NCI-H748 treated with DMSO at 0.1 percent for 48 hours (cell line): ENCODE measurements at places on chromosomes 1 and 21.

GRCh38 chr1:167442142-167442848, 76.0 kb downstream of the CD247 start:
- DNase-seq = peak; percentile 61

GRCh38 chr1:27496604-27497155, 6.7 kb upstream of the WASF2 start:
- no peak for DNase-seq

DNA sequence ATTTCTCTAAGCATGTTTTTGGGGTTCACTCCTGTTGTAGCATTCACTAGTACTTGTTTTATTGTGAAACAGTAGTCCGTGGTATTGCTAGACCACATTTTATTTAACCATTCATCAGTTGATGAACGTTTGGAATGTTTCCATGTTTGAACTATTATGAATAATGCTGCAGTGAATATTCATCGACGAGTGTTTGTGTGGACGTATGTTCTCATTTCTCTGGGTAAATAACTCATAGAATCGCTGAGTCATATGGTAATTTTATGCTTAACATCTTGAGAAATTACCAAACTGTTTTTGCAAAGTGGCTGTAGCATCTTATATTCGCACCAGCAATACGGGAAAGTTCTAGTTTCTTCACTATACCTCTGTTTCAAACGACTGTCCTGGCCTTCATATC, 28.0 kb upstream of the KAZN start:
- DNase-seq = no peak

- no peak for DNase-seq
These were observed 5.2 kb downstream of the IL6R start for GRCh38 chr1:154410185-154410827.

DNA sequence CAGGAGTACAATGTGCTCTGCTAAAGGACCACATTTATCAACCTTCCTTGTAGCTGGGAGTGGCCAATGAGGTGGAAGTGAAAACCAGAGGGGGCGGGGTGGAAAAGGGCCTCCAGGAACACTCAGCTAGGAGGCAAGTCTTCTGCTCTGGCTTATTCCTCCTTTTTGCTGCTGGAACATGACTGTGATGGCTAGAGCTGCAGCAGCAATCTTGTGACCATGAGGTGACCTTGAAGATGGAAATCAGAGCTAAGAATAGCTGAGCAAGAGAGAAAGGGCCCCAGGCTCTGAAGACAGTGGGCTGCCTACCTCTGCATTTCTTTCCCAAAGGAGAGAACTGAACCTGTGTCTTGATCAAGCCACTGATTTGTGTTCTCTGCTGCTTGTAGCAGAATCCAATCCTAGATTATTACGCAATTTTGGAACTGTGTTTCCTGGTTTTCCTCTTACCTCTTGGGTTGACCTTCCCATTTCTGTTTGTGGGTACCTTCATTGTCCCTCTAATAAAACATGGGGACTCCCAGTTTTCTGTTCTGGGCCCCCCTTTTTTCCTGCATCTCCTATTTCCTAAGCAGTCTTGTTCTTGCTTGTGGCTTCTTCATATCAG, 36.4 kb upstream of the WNT4 start:
- no peak for DNase-seq

GRCh38 chr21:36689324-36689723, 9.6 kb upstream of the SIM2 start:
- no peak for DNase-seq

DNA sequence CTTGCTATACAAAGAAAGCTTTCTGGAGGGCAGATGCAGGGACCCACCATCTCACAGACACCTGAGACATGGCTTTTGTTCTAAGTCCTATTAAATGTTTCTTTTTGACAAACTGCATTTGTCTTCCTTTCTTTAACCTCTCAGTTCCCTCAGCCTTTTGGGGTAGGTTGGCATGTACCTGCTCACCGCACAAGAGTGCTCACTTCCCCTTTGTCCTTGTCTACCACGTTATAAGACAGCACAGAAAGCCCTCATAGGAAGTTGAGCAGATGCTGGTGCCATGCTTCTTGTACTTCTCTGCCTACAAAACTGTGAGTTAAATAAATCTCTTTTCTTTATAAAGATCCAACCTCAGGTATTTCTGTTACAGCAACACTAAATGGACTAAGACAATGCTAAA, 31.9 kb upstream of the RGS21 start:
- DNase-seq = no peak

DNA sequence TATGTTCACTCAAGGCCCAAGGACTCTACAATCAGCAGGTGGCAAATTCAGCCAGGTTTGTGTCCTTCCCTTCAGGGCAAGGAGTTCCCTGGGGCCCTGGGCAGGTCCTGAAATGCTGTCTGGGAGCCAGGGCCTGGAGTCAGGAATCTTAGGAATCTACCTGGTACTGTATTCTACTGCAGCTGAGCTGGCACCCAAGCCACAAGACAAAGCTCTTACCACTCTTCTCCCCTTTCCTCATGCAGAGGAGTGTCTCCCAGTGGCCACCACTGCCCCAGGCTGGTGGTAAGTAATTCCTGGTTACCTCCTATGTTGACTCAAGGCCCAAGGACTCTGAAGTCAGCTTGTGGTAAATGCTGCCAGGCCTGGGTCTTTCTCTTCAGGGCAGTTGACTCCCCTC, 153.4 kb downstream of the NRIP1 start:
- no peak for DNase-seq

GRCh38 chr1:226436855-226437491, 29.1 kb upstream of the PARP1 start:
- DNase-seq = no peak

- DNase-seq = no peak
These were observed 684 bp downstream of the IFI16 start for GRCh38 chr1:159010391-159010790.

DNA sequence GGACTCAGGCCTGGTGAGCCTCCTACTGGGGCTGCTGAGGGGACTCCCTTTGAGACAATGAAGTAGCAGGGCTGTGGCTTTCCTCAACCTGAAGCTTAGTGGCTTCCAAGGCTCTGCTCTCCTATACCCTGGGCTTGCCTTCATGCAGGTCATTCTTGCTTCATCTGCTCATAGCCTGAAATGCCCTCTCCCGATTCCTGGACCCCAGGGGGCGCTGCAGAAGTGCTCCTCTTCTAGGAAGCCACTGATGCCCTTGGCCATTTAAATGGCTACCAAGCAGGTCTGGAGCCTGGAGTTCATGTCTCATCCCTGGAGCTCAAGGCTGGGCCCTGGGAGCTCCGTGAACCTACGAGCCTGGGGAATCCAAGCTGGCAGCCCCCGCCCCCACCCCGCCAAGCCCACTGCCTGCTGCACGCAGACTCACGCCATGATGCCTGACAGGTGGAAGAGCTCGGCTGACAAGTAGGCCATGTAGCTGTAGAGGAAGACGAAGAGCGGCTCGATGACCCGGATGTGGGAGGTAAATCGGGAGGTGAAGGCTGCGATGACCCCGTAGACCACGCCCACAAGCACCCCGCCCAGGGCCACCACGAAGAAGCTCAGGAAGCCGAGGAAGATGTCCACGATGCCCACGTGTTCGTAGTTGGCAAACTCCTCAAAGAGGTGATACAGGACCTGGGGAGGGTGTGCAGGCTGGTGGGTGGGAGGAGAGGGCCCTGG, 45.7 kb downstream of the SLC9A1 start:
- no peak for DNase-seq

- no peak for DNase-seq
These were observed 53.6 kb downstream of the MAB21L3 start for GRCh38 chr1:116164604-116165368.

GRCh38 chr1:33296082-33296458, 24.8 kb downstream of the A3GALT2 start:
- no peak for DNase-seq

- no peak for DNase-seq
These were observed 28.7 kb upstream of the FASLG start for GRCh38 chr1:172630056-172630818.

DNA sequence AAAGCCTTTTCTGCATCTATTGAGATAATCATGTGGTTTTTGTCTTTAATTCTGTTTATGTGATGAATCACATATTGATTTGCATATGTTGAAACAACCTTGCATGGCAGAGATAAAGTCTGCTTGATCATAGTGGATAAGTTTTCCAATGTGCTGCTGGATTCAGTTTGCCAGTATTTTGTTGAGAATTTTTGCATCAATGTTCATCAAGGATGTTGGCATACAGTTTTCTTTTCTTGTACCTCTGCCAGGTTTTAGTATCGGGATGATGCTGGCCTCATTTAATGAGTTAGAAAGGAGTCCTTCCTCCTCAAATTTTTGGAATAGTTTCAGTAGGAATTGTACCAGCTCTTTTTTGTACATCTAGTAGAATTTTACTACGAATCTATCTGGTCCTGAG, 55.0 kb downstream of the COL24A1 start:
- DNase-seq = no peak

DNA sequence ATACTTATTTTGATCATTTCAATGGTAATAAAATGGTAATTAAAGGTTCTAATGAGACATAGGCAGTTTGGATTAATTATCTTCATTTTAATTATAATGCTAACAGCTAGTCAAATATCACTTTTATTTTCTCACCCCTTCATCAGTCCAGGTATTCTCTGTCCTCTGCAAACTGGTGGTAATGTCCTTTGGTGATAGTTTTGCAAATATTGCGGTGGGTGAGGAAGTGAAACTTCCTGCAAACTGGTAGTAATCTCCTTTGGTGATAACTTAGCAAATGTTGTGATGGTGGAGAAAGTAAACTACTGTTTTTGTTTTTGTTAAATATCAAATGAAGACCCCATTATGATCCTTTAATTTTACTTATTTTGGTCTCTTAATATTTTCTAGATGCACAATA, 209.0 kb downstream of the AMY1C start:
- DNase-seq = no peak

DNA sequence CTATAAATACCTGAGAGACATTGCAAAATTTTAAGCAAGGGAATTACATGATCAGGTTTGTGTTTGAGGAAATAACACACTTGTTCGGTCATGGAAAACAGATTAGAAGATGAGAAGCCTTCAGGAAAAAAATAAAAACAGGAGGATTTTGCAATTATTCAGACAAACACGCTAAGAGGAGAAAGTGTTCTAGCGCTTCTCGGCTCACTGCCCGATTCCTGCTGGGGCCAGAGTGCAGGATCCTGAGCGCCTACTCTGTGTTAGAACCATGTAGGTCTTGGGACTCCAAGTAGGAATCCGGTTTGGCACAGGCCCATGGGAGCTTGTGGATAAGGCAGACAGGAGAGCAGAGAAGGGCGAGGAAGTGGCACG, 8.1 kb upstream of the PRELP start:
- no peak for DNase-seq

DNA sequence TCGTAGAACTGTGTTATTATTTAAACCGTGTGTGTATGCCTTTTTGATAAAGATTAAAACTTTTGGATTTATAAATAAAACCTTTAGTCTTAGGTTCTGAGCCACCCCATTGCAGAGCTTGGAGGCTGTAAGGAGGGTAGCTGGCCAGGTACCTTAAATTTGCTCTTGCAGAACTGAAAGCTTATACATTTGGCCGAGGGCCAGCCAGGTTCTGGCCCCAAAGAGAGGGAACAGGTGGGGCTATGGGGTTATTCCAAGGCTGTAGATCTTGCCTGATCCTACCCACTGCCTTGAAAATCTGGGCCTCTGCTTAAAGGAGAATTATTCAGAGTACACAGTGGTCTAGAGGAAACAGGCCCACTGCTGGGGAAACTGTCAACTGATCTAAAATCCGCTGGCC, 59.6 kb downstream of the CAMK2N1 start:
- no peak for DNase-seq

DNA sequence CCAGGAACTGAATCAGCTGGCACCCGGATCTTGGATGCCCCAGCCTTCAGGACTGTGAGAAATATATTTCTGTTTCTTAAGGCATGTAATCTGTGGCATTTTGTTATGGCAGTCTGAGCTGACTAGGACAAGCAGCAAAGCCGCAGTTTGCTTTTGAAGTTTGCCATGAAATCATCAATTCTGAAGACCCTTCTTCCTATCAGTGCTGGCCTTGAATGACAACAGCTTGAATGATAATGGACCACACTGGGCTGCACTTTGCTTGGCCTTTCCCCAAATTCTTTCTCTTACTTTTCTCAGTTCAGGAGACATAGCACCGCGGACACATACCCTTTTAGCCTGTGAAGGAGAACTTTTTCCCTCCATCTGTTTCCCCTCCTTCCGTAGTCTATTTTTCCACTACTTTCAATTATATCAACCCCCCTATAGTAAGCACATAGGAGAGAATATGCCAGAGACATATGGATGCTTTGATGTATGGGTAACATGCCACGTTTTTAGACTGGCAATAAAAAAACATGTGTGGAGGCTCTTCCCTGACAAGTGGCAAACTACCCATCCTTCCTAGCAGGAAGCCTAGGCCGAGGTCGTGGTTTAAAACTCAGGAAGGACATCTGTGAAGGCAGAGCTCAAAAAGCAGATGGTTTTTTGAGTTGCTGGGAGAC, 42.9 kb downstream of the HLX start:
- DNase-seq = no peak

- DNase-seq = peak; percentile 48
These were observed 81.9 kb downstream of the SIPA1L2 start for GRCh38 chr1:232547938-232548484.

GRCh38 chr1:22903113-22903512, 69.6 kb downstream of the LACTBL1 start:
- no peak for DNase-seq

DNA sequence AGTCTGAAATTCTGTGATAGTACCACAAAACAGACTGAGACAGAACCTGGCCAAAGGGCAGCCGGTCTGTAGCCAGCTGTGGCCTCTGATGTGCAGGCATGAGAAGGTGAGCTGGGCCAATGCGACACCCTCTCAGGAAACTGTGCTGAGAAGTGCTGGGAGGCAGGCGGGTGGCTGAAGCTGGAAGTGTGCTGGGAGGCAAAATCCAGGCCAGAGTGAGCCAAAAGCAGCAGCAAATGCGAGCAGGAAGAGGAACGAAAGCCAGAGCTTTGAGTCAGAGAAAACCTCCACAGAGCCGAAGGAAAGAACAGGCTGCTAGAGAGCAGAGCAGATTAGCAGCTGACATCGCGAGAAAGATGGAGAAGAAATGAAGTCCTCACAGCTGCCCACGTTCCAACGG, 10.2 kb upstream of the ATP13A2 start:
- no peak for DNase-seq

- DNase-seq = no peak
These were observed 7.8 kb downstream of the CELSR2 start for GRCh38 chr1:109256971-109257681.

- no peak for DNase-seq
These were observed 45.4 kb downstream of the YARS1 start for GRCh38 chr1:32771561-32772280.

GRCh38 chr21:23445307-23445706, 2162.0 kb downstream of the MRPL39 start:
- DNase-seq = no peak

DNA sequence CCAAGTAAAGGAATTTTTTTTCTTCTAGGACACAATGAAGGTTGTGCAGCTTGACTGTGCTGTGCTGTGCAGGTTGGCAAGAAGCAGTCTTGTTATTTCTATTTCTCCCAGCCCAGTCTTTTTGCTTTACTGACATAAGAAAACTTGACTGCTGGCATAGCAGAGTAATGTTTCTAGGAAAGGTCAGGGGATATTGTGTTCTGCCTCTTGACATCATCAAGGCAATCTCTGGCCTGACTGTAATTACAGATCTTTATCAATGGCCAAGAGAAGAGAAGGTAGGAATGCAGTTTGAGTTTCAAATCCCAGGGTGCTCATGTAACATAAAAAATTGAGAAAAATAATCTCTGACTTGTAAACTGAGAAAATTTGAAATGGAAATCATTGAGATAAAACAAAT, 226.3 kb upstream of the ADGRL4 start:
- no peak for DNase-seq
